ENCODE measurements at places on chromosomes 16 and 17. TPM values are rescaled to one million over a fixed set of nuclear protein-coding genes. Genes with fewer than 3 reads are reported as not detected.

DNA sequence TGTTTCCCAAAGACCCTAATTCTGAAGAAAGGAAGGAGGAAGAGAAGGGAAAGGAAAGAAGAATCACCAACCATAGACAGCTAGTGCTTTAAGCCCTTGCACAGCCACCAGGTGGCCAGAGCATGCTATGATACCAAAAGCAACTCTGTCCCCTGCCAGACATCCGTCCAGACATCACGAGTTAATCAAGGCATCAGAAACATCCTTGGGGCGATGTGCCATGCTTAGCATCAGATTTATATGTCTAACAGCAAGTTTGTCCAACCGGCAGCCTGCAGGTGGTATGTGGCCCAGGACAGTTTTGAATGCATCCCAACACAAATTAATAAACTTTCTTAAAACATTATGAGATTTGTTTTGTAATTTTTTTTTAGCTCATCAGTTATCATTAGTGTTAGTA is 2.9 kb upstream of the CRYBA1 start:
- no peak for DNase-seq

The TBC1D26 gene
- 1.1 TPM for total RNA-seq

- DNase-seq = no peak
Measured at GRCh38 chr16:73545755-73546154, 497.8 kb upstream of the ZFHX3 start.

DNA sequence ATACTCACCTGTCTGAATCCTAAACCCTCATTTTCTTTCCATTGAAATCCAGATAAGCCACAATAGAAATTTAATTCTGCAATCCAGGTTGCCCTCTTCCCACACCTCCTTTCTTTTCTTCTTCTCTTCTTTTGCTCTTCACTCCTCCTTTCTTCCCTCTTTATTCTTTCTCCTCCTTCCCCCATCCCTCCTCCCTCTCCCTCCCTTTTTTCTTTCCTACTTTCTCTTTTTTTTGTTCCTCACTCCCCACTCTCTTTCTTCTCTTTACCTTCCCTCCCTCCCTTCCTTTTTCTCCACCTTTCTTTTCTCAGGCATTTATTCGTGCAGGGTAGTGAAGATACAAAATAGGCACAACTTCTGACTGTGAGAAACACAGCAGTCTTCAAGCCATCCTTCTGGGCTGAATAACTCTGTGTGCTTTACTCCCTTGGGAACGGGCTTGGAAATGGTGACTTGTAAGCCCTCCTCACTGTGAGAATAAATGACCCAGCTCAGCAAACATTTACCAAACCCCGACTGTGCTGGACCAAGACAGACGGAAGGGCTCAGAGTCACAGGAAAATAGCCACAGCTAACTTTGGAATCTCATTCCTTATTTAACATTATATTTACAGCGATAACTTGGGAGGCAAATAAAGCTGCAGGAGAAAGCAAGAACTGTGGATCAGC is 140.8 kb downstream of the HAPSTR1 start:
- no peak for DNase-seq

The KRTAP4-16 gene
- not detected for total RNA-seq

The AXIN2 gene
- total RNA-seq = 7.1 TPM

- no peak for DNase-seq
Measured at GRCh38 chr16:73011926-73012325, 36.0 kb downstream of the ZFHX3 start.

DNA sequence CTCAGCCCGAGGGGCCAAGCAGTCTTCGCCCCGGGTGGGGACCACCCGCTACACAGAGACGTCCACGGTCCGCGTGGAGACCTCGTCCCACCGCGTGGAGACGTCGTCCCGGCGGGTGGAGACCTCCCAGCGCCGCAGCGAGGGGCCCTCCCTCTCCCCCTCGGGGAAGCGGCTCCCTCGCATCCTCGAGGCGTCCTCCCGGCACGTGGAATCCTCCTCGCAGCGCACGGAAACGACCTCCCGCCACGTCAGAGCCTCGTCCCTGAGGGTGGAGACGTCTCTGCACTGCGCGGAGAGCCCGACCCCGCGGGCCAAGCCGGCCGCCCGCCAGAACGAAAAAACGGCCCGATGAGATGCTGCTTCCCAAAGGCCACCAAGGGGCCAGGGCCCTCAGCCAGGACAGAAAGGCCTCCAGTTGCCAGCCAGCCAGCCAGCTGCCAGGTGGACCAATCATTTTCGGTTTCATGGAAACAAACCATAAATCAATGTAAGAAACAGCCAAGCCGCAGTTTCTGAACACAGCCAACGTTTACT is 424 bp downstream of the C17orf100 start:
- no peak for DNase-seq

The WFIKKN1 gene
- 0.47 TPM for total RNA-seq

DNA sequence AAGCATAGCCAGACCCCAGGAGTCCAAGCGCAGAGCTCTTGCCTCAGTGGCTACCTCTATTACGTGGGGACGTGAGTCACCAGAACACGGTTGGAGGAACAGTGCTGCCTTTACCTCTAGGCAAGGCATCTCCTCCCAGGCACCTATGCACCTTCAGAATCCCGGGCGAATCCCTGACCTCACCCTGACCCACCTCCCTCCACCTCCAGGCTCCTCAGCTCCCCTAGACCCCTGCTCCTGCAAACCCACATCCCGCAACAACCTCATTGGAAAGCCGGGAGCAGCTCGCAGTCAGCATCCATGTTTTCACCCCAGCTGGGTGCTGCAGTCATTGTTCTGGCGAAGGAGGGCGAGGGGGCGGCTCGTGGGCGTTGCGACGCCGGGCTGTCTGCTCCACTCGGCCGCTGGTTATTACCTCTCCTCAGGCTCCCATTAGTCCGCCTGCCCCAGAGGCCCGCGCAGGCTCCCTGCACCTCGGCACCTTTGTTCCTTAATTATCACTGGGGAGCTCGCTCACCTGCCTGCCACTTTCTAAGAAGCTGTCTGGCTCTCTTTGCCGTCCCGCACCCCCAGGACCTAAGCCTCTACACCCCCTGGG is 24.6 kb upstream of the DLX4 start:
- no peak for DNase-seq

GRCh38 chr17:81403671-81404534 is 8.6 kb downstream of the BAHCC1 start:
- no peak for DNase-seq

GRCh38 chr16:58127033-58127556 is 2.1 kb downstream of the CFAP20 start:
- no peak for DNase-seq

DNA sequence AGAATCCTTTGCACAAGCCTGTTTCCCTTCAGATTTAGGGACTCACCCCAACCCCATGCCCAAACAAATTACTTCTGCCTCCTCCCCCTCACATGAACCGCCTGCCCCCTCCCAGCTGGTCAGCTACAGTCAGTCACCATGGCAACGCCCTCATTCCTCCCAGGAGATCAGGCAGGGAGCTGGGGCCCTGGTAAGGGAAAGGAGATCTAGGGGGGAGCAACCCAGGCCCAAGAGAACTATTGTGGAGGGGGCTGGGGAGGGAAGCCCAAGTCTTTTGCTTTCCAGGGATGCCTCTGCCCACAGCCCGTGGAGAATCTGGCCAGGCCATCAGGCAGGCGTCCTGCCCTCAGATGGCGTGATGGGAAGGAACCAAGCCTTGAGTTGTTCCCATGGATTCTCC is 2.8 kb downstream of the FAM171A2 start:
- no peak for DNase-seq

DNA sequence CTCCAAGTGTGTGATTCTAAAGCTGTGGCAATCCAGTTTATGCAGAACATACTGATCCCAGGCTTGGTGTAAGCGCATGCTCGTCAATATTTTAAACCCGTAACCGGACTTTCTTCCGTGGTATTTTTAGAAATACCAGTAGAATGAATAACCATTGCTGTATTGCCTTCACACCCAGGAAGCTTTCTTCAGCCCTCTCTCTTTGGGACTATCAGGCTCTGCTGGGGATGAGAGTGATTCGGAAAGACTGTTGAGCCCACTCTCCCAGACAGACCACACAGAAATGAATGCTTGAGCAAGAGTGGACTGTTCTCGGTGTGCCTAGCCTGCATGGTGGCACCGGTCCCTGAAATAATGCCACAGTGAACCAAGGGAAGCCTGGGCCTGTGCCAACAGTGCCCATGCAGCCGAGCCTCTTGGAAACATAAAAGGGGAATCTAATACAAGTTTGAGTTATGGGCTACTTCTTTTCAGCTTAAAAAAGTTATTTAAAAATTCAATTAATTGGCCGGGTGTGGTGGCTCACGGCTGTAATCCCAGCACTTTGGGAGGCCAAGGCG is 89.9 kb upstream of the ELAC2 start:
- no peak for DNase-seq

DNA sequence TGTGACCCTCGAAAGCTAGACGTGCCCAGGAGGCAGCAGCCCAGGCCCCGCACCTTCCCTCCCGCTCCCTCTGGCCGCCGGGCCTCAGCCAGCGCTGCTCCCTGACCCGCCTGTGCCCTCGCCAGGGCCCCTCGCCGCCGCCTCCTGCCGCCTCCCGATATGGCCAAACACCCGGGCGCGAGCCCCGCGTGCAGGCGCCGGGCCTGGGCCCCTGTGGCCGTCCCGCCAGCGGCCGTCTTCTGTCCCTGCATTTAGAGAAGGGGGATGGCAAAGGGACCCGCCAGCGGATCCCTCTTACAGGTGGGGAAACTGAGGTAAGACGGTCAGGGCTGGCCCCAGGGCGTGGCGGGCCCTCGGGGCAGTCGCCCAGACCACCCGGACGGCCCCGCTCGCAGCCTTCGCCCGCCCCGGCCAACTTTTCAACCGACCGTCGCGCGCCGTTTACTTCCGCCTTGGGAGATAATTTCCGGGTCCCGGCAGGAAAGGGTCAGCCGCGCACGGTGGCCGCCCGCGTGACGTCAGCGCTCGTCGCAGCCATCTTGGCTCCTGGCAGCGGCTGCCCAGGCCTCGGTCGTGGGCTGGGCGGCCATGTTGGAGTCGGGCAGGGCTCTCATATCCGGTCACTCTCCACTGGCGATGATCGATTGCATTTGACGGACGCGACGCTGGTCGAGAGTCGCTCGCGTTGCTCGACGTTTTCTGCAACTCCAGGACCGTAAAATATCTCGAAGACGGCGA is 7.0 kb upstream of the GNG13 start:
- peak; percentile 87 for DNase-seq

GRCh38 chr17:9079461-9080103 is 58.3 kb downstream of the NTN1 start:
- no peak for DNase-seq

The KLHL10 gene
- total RNA-seq = not detected

DNA sequence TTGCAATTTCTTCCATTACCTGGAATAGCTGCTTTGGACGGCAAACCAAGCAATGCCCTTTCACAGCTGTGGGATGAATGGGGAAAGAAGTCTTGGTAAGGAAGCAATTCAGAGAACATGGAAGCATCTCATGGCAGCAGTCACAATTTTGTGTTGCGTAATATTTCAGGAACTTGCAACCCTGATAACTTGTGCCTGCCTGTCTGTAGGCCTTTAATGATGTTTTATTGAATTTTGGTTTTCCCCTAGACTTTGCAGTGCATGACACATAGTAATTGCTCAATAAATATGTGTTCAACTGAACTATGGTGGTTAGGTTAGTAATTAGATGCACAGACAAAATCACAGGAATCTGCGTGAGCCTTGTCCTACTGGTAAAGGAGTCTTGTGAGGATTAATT is 439.5 kb downstream of the WWOX start:
- no peak for DNase-seq

The PLA2G10 gene
- total RNA-seq = not detected

- no peak for DNase-seq
Measured at GRCh38 chr17:17549732-17550366, 41.7 kb downstream of the PEMT start.

- no peak for DNase-seq
Measured at GRCh38 chr17:80804466-80804865, 187.2 kb upstream of the CHMP6 start.

The CLEC10A gene
- total RNA-seq = not detected

- DNase-seq = no peak
Measured at GRCh38 chr17:53319947-53320346, 502.8 kb upstream of the KIF2B start.

- DNase-seq = peak; percentile 28
Measured at GRCh38 chr16:12228602-12229499, 252.3 kb downstream of the SNX29 start.

DNA sequence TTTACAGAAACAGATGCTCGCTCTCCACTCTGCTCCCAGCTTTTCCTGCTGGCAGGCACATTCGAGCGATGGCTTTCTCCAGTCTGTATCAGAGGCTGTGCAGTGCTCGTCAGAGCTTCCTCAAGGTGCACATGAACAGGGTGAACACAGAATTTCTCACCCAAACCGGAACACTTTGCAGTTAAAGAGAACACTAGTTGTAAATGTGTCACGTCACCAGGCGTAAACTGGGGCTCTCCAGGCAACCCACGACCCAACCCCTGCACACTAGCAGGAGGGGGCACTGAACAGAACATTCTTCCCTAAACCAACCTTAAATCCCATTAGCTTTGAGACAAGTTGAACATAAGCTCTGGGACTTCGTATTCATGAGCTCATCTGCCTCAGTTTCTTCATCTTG is 119.0 kb downstream of the RMI2 start:
- no peak for DNase-seq

- no peak for DNase-seq
Measured at GRCh38 chr17:80033840-80034239, 1.8 kb downstream of the TBC1D16 start.

DNA sequence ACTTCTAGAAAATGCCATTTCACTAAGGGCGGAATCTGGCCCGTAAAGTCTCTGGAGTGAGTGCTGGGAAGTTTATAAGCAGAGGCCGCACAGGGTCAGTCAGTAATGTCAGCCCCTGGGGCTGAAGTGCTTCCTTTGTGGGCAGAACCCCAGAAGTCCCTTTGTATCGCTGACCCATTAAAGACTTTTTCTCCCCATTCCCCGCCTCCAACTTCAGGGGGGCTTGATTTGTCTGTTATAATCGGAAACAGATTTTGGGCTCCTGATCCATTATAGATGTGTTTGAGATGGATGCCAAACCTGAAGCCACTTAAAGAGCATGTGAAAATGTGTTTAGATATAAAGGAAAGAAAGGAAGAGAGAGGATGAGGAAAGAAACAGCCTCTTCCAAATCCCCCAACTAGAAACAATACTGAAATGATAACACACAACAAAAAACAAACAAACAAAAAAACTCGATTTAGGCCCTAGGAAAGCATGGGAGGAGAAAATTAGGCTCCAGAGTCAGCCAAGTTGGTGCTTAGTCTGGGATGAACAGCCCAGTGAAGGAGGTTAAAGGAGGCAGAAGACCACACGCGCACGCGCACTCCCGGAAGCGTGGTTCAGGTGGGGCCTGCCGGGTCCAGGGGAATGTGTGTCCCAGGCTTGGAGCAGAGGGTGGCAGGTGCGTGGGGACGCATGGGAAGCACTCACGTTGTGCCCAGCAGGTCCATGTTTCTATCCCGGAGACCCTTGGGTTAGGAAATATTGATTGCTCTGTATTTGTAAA is 27.1 kb downstream of the MSI2 start:
- DNase-seq = no peak

- DNase-seq = no peak
Measured at GRCh38 chr17:54339731-54340130, 517.0 kb downstream of the KIF2B start.

The TP53TG3C gene
- not detected for total RNA-seq

The UMOD gene
- total RNA-seq = not detected

Data from HCT116 (cell line).